ENCODE measurements at places on chromosomes 2 and 18.

- DNase-seq: no peak
Observed at GRCh38 chr2:66733364-66733999, 298.6 kb downstream of the MEIS1 start.

- no peak for DNase-seq
Observed at GRCh38 chr2:236348279-236348678, 84.1 kb upstream of the ASB18 start.

DNA sequence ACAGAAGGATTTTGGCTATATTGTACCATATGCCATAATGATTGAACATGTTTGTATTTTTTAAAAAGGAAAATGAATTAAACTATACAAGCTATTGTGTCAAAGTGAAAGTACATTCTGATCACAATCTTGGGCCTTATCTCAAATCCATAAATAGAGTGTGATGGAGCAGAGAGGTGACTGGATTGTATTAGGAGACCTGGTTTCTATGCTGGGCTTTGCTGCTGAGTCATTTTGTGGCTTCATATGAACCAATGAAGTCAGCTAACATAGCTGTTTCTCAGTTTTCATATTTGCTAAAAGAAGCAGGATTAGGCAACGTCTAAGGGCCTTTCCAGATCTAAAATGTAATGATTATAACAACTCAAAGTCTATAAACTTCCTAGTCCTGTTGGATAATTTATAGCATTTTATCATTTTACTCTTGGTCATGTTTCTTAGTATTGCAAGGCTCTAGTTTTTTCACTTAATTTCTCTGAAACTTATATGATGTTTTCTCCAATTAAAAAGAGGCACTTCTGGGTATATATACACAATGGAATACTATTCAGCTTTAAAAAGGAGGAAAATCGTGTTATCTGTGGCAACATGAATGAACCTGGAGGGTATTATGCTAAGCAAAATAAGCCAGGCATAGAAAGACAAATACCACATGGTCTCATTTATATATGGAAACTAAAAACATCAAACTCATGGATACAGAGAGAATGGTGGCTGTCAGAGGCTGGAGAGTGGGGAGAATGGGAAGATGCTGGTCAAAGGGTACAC lies 112.3 kb downstream of the MEP1B start:
- DNase-seq: no peak

- DNase-seq: no peak
Observed at GRCh38 chr2:60463249-60463648, 90.2 kb downstream of the BCL11A start.

GRCh38 chr18:45416168-45416567 lies 199.1 kb upstream of the SLC14A2 start:
- DNase-seq: no peak

GRCh38 chr2:64947885-64948284 lies 41.3 kb upstream of the SLC1A4 start:
- no peak for DNase-seq

DNA sequence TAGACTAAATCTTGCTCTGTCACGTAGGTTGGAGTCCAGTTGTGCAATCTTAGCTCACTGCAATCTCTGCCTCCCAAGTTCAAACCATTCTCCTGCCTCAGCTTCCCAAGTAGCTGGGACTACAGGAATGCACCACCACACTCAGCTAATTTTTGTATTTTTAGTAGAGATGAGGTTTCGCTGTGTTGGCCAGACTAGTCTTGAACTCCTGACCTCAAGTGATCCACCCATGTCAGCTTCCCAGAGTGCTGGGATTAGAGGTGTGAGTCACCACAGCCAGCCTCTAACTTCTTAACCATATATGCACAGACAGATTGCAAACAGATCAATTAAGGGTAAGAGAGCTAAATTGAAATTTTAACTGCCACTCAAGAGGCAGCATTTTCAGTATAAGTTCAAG lies 22.1 kb upstream of the CNGA3 start:
- DNase-seq: no peak

GRCh38 chr2:109721135-109721534 lies 73.0 kb upstream of the RGPD5 start:
- no peak for DNase-seq

GRCh38 chr2:24418166-24418841 lies 58.0 kb upstream of the ITSN2 start:
- no peak for DNase-seq

GRCh38 chr2:127678531-127678930 lies 3.2 kb upstream of the LIMS2 start:
- no peak for DNase-seq

- no peak for DNase-seq
Observed at GRCh38 chr2:134647607-134648256, 71.1 kb downstream of the TMEM163 start.

DNA sequence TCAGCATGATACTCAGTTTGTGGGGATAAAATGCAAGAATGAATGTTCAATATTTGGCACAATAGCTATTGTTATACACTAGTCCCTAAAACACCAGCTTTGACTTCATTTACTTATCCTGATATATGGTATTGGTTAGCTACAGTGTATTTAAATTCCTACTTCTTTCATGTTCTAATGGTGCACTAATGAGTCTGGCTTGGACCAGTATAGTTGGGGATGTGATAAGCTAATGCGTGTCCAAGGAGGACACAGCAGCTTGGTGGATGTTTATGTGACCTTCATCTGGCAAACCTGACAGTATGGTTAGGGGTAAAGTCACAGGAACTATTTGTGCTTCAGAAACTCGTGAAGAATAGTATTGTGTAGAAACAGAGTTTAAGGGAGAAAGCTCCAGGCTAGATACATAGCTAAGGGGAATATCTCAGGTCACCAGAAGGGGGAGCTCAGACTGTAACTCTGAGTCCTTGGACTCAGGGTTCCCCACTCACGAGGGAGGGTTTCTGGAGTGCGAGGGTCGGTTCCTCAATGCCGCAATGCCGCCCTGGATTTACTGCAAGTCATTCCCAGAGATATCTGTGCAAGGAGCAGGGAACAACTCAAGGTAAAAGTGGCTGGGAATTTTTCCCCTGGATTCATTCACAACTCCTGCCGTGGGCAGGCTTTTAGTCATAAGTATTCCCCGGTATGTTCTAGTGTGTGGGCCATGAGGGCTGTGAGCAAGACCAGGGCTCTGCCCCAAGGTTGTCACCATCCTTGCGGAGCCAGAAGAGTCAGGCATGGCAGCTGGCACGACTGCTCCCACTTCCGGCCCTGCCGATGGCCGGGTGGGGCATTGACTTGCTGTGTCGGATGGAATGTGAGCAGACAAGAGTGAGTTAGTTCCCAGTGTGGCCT lies 14.5 kb downstream of the IL1R2 start:
- DNase-seq: no peak

DNA sequence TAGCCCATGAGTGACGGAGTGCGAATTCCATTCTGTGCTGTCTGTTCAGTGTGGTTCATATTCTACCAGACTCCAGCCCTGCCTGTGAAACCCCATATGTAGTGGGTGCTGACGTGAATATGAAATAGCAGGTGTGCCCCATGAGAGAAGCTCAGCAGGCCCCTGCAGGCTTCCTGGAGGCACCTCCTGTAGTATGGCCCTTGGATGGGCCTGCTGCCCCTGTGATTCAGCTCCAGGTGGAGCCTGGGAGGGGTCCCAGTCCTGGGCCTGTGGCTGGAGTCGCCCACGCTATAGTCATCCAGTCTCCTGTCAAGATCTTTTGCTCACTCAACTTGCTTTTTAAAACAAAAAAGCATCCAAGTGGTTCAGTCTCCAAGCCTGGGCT lies 125.5 kb downstream of the GLI2 start:
- no peak for DNase-seq

GRCh38 chr2:33420726-33421125 lies 55.7 kb upstream of the RASGRP3 start:
- no peak for DNase-seq

GRCh38 chr2:203583701-203584100 lies 48.6 kb upstream of the RAPH1 start:
- no peak for DNase-seq
